ENCODE measurements at places on chromosomes 5 and 9.

- no peak for DNase-seq
Measured at GRCh38 chr9:21077781-21078180, at the start of gene IFNB1. IFNB1 (minus strand) TSS chr9:21077942; CDS start chr9:21077869, 73 bp downstream.

DNA sequence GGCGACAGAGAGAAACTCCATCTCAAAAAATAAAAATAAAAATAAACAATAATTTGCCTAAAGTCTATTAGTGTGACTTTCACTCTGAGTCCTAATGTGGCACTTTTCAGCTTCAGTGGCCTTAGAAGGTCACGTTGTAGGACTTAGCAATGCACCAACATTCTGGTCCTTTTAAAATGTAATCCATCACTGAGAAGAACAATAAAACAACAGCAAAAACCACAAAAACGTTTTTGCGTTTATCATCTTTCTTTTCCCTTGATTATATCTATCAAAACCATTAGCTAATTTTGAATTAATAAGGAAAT, 190.1 kb upstream of the ZNF608 start:
- DNase-seq: no peak

DNA sequence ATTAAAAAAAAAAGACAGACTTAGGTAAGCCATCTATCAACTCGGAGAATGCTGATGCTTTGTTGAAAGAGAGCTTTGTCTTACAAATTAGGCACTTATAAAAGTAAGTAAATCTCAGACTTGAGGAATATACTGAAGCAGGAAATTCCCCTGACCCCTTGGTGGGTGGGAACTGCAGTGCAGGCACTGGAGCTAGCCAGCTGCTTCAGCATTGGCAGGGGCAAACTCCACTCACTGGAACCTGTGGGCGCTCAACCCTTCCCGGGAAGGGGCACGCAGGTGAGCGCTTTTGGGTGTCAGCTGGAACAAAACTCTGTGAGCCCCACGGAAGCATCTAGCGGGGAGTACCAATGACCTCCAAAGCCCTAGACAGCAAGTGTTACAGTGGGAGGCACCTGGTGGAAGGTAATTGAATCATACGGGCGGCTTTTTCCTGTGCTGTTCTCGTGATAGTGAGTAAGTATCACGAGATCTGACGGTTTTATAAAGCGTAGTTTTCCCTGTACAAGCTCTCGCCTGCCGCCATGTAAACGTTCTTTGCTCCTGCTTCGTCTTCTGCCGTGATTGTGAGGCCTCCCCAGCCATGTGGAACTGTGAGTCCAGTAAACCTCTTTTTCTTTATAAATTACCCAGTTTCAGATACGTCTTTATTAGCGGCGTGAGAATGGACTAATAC, 628.0 kb upstream of the CDH18 start:
- DNase-seq: no peak

DNA sequence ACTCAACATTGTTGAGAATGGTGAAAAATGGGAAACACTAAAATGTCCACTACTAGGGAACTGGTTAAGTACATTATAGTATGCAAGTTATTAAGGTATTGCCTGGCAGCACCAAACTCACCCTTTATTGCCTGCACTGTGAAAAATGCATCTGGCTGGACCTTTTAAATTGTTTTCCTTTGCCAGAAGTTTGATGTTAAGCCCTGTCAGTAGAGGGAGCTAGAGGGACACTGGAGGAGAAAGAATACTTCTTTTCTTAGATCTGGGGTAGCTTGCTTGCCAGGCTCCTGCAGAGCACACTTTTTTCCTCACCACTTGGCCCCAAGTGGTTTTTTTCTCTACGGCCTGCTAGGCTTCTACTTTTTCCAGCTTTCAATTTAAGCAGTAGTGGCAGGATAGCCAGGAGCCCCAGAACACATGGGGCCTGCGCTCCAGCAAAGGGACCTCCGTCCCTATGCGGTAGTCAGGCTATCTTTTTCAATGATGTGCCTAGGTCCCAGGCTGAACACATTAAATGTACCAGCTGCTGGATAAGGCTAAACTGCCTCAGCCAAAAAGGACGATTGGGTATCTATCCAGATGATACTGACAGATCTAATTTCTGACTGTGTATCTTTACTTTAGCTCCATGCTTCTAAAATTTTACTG, 8.0 kb upstream of the HABP4 start:
- DNase-seq: no peak

- no peak for DNase-seq
Measured at GRCh38 chr9:113734826-113735225, 141.3 kb upstream of the ZNF618 start.

DNA sequence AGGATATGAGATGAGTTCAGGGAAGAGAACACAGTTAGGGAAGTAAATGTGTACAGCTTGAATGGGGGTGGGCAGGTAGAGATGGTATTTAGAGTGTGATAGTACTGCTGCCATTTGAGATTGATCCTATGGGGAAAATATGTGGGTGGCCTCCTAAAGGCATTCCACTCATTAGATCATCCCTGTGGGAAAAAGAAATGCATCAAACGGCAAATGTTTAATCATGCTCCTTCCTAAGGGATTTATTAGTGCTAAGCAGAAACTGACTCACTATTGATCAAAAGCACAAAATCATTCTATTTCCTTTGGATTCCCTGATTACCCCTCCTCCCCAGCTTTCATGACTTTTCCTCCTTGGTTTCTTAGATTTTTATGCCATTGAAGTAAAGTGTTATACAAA, 36.4 kb upstream of the SMC5 start:
- DNase-seq: no peak

DNA sequence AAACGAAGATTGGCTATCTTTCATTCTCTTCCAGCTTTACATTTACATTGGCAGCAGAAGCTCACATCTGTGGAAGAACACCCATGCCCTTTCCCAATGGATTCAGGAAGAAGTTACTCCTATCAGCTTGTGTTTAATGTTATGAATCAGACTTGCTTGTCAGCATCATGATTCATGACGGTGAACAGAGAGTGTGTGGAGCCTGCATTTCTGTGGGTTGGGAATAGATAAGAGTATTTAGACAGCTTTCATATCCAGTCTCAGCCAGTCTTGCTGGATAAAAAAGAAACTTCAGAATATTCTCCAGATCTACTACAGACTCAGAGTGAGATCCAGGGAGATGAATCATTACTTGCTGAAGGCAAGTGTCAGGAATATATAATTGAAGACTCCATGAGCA, 812.9 kb upstream of the ZNF608 start:
- DNase-seq: no peak

- no peak for DNase-seq
Measured at GRCh38 chr9:78015241-78015640, 16.4 kb downstream of the GNAQ start.

DNA sequence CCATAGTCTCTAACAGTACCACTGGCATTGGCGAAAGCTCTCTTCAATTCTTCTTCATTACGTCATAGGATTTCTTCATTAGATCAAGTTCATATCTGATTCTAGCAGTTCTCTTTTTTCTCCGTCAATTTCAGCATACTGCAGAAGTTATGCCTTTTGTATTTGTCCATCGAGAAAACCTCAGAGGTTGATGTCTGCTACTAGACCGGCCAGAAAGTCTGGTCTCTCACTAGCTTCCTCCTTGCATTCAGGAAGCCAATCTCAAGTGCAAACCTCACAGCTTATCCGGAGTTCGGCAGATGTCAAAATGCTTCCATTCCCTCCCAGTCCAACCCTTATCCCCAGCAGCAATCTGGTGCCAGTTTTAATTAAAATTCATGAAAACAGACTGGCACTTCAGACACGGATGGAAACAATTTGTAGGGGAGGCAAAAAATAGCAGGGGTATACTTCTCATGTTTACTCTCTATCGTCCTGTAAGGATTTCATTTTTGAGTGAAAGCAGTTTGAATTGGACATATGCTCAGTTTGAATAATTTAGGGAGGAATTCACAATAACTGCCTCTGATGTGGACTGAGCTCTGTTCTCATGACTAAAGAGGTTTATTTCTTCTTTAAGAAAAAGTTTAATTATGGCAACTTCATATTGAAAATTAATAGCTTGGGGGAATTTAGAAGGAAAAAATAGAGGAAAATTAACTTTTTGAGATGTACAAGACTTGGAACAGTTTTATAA, 56.4 kb upstream of the TMC1 start:
- no peak for DNase-seq

GRCh38 chr9:19998823-19999455, 210.1 kb upstream of the SLC24A2 start:
- DNase-seq: no peak

GRCh38 chr5:95966005-95966404, 4.4 kb upstream of the ELL2 start:
- DNase-seq: no peak

DNA sequence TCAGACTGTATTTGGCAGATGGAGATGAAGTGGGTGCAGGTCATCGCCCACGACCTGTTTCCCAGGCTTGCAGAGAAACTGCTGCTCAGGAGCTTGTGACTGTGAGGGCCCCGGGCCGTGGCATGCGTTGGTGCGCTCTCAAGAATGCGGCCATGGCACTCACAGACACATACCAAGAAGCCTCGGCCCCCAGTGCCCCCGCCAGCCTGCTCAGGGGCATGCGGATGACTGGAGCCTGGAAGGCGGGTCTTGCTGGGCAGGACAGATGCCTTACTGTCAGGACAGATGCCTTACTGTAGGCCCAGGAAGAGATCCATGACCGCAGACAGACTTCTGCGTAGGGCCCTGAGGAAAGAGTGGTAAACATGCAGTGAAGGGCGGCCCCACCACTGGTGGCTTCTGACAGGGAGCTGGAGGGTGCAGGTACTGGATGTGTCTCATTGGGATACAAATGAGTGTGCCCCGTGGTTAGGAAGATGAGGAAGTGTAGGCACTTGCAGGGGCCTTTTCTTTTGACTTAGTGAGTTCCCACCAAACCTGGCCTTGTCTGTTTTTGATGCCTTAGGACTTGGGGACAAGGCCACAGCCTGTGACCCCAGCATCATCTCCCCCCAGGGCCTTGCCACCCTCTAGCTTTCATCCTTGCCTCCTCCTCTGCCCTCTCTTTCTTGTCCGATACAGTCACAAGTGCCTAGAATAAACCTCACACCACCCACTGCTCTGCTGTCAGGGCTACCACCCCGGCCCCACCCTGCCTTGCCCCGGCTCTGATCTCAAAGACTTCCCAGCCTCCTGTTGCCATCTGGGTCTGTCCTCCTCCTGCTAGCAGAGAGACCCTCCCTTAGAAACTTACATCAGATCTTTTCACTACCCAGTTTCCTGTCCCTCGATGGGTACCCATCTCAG, 68.8 kb upstream of the ABL1 start:
- DNase-seq: no peak

GRCh38 chr5:1090538-1090937, 21.3 kb downstream of the SLC12A7 start:
- no peak for DNase-seq

- DNase-seq: no peak
Measured at GRCh38 chr5:142110046-142110531, 1.5 kb downstream of the NDFIP1 start.

- no peak for DNase-seq
Measured at GRCh38 chr5:138972230-138972629, 97.1 kb upstream of the LRRTM2 start.

DNA sequence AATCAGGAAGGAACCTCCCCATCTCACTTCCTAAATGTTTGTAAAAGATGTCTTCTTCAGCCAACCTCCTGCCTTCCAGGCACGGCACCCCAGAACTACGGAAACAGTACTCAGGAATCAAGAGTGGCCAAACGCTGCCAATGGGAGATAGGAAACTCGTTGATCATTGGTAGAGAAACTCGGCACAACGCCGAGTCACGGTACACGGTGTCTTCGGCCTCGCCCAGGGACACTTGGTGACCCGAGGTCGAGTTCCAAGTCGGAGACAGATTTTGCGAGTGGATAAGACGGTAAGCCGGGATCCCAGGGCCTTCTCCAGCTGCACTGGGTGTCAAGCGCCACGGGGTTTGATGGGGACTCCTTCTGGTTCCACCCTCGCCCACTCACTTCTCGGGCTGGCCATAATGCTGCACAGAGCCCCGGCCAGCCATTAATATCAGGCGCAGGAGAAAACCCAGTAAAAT, 343 bp downstream of the KIAA0825 start:
- DNase-seq: peak; percentile 3

DNA sequence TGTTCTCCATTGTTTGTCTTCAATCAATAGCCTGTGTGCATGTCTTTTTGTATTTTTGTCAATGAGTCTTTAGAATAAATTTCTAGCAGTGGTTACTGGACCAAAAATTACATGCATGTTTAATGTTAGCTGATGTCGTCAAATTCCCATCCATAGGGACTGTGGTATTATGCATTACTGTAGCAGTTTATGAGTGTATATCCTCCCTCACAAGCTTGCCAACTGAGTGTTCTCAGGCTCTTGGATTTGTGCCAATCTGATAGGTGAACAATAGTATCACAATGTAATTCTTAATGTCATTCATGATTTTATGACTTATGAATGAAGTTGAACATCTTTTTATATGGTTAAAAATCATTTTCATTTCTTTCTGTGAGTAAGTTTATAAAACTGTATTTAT, 13.0 kb downstream of the SNX24 start:
- DNase-seq: no peak

- DNase-seq: no peak
Measured at GRCh38 chr5:77129391-77129990, 42.4 kb upstream of the ZBED3 start.

GRCh38 chr9:136802321-136802720, 5.4 kb upstream of the RABL6 start:
- no peak for DNase-seq

- DNase-seq: no peak
Measured at GRCh38 chr9:94681508-94681907, 42.2 kb upstream of the FBP1 start.

DNA sequence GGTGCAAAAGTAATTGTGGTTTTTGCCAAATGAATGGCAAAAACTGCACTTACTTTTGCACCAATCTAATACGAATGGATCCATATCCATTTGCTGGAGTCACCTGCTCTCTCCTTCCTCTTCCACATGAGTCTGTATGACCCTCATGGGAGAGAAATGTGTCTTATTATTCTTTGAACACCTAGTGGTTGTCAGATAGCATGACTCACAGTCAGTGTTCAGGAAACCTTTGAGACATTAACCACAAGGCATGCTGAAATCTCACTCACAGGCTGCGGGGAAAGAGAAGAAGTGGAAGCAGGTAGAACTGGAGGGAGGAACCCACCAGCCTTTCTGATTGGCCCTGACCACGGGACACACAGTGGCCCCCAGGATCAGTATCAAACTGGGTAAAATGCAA, 222.8 kb upstream of the KLF4 start:
- DNase-seq: no peak

GRCh38 chr5:173880306-173880985, 7.7 kb upstream of the CPEB4 start:
- no peak for DNase-seq

GRCh38 chr5:131250751-131251475, 12.9 kb upstream of the CDC42SE2 start:
- no peak for DNase-seq

DNA sequence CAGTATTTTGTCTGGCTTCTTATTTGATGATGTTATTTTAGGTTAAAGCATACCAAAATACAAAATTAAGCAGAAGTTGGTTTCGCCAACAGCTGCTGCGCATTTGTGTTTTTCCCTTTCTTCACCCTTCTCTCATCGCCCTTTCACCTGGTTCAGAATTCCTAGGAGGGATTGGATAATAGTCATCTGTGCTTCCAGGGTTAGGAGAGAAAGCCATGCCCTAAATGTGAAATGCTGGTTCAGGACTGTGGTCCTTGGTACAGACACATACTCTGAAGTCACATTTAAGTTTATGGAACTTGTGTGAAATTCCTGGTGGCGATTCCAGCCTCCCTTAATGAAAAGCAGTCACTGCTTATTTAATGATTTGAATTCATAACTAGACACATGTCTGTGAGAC, 7.7 kb downstream of the MAST4 start:
- DNase-seq: no peak

- DNase-seq: no peak
Measured at GRCh38 chr9:26169708-26170107, 491.5 kb upstream of the TUSC1 start.

- no peak for DNase-seq
Measured at GRCh38 chr5:30811298-30811697, 382.2 kb upstream of the CDH6 start.
